ENCODE measurements at places on chromosomes 6 and 20.

GRCh38 chr6:96213784-96214183 is 198.0 kb downstream of the FUT9 start:
- no peak for DNase-seq

GRCh38 chr20:5072756-5073659 is 46.8 kb downstream of the PCNA start:
- no peak for DNase-seq

GRCh38 chr6:121593011-121593641 is 157.7 kb downstream of the GJA1 start:
- no peak for DNase-seq

DNA sequence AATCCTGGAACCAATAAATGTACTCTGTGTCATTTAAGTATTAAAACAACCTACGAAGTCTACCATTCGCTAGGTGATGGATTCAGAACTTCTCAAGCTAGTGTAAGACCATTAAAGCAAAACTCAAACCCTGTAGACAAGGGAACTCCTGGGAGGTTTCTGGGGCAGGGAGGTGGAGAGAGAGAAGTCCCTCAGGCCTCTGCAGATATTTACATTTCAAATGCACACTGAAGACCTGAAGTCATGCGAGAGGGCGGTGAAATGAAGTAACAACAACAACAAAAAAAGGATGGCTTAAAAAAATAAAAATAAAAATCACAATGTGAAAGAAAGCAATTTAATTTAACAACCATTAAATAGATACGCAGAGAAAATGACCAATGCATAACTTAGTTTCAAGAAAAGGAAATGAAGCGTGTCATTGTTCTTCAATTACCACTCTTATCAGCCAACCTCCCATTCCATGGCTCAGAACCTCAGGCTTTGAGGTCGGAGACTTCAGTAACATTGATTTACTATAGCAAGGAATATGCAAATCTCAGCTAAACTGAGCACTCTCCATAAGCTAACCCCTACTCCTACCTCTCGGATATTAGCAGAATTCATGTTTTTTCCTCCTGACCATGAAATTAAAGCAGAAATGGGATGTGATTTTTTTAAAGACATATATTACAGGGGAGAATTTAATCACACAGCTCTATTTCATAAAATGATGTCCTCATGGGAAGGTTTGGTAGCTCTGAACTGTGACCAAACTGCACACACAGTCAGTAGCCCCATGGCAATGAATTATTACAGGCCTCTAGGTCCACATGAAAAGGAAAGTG is 140.6 kb downstream of the KIF16B start:
- no peak for DNase-seq

GRCh38 chr6:21836772-21837425 is 243.3 kb downstream of the SOX4 start:
- no peak for DNase-seq

- no peak for DNase-seq
Observed at GRCh38 chr6:121932076-121932991, 467.1 kb upstream of the HSF2 start.

- DNase-seq = no peak
Observed at GRCh38 chr20:43386878-43387277, 70.8 kb upstream of the SRSF6 start.

DNA sequence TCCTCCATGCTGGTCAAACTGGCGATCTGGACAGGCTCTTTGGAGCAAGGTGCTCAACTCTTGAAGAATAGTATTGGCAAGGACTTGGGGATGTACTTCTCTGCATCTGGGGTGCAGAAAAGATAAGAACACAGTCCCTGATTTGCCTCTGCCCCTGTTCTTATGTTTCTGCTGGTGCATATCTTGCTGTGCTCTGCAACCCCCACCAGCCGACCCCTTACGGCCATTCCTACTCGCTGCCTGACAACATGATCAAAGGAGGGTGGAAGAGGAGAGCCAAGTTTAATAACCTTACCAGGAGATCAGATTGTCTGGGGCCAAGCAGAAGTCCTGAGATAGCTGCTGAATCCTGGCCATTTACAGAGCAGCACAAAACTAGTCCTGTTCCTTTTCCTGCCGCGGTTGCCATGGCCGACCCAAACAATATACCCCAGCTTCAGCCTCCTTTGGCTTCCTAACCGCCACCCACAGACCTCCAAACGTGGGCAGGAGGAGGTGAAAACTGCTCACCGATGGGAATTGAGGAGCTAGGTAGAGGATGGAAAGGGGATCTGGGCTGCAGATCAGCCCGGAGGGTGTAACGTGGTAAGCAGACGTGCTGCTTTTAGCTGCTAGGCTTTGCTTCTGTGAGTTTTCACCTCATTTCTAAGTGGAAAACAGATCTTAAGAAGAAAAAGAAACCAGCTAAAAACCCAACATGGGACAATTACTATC is 60.9 kb downstream of the ATXN1 start:
- DNase-seq = no peak

DNA sequence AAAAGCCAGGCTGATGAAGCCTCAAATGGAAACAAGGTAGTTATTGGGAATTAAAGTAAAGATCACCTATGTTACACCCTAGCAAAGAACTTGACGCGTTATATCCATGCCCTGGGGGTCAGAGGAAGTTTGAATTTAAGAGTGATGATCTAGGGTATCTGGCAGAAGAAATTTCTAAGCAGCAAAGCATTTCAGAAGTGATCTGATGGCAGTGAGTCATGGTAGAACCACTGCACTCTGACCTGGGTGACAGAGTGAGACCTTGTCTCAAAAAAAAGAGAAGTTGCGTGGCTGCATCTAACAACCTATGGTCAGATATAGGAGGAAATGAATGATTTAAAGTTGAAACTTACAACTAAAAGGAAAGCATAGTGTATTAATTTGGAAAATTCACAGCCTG is 45.2 kb downstream of the SCP2D1 start:
- no peak for DNase-seq

- no peak for DNase-seq
Observed at GRCh38 chr6:89853068-89853467, 23.4 kb downstream of the CASP8AP2 start.

GRCh38 chr20:20737158-20737557 is 24.7 kb upstream of the RALGAPA2 start:
- DNase-seq = no peak

- DNase-seq = no peak
Observed at GRCh38 chr6:73393278-73393677, 1.4 kb upstream of the DDX43 start.

DNA sequence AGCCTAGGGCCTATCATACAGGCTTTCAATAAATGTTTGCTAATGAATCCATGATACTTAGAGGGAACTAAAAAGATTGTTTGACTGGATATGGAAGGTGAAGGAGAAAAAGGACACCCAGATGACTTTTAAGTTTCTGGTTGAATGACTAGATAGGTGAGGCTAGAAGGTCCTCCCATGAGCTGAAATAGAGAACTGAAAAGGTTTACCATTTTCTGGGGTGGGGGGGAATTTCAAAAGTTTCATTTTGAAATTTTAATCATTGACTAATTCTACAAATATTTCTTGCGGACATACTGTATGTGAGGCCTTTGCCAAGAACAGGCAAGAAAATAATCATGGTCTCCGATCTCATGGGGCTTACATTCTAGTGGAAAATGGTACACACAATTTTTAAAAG is 17.9 kb upstream of the ZBTB2 start:
- no peak for DNase-seq

GRCh38 chr20:2983508-2983907 is 59.9 kb upstream of the GNRH2 start:
- no peak for DNase-seq

GRCh38 chr20:61559706-61560315 is 307.8 kb downstream of the CDH4 start:
- no peak for DNase-seq

GRCh38 chr20:43771503-43772190 is 44.8 kb upstream of the GTSF1L start:
- no peak for DNase-seq

DNA sequence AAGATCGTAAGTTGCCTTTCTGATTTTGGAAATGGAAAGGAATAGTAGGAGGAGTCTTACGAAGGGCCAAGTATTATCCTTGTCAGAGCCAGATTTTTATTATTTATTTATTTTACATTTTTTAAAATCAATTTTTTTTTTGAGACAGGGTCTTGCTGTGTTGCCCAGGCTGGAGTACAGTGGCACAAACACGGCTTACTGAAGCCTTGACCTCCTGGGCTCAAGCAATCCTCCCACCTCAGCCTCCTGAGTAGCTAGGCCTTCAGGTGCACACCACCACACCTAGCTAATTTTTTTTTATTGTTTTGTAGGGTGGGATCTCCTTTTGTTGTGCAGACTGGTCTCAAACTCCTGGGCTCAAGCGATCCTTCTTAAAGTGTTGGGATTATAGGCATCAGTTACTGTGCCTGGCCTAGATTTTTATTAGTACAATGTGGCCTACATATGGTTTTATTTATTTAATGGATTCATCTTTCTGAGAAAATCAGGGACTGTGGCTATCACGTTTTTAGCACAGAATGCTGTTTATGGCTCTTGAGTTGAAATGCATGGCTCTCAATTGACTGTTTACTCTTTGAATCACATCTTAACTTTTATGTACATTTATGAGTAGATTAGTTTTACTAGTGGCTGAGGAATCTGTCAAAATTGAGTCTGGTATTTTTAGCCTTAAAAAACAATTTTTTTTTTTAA is 16.7 kb downstream of the CDC5L start:
- DNase-seq = no peak

GRCh38 chr20:35891375-35891774 is 62.9 kb downstream of the SCAND1 start:
- no peak for DNase-seq

- no peak for DNase-seq
Observed at GRCh38 chr6:96836631-96837080, 621 bp downstream of the GPR63 start.

GRCh38 chr20:33833333-33833732 is 22.2 kb downstream of the CHMP4B start:
- DNase-seq = no peak

DNA sequence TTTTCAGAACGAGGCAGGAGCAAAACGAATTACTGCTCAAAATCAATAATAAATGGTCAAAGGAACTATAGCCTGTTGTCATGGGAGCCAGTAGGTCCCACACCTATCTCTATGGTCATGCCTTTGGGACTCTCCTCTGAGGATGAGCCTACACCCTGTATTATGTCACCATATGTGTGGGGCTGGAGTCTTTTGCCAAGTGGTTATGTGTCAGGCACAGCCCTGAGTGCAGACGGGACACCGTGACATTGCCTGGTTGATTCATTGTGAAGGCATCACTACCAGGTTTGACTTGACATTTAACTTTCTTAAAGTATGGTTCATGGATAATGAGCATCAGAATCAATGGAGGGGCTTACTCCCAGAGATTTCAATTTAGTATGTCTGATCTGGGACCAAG is 23.6 kb downstream of the BMP6 start:
- no peak for DNase-seq

- no peak for DNase-seq
Observed at GRCh38 chr20:21820688-21821087, 115.2 kb downstream of the PAX1 start.

GRCh38 chr6:95948324-95948723 is 67.5 kb upstream of the FUT9 start:
- DNase-seq = no peak

DNA sequence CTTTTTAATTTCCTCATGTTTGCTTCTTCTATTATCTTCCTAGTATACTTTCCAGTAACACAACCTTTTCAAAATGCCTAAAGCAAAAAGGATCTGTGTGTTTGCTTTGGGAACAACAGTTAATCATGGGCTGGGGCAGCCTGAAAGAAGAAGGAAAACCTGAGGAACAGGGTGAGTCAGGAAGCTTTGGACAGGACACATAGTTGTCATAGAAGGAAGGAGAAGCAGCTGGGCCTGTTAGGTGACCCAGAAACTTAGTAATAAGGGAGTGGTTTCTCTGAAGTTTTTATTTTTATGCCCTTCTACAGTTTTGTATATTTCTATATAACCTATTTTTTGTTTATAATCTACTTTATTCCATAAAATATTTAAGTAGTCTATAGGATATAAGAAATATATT is 61.4 kb downstream of the CD24 start:
- DNase-seq = no peak

DNA sequence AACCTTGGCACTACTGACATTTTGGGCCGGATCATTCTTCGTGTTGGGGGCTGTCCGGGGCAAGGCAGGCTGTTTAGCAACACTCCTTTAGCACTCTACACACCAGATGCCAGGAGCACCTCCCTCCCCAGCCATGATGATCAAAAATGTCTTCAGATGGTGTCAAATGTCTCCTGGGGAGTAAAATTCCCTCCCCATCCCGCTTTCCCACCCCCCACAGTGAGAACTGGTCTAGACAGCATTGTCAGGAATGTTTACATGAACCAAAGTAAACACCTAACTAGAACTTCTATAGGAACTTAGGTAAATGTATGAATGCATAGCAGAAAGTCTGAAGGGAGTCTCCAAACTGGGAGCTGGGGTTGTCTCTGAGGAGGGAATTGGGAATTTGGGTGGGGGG is 70.0 kb upstream of the TOP1 start:
- no peak for DNase-seq

GRCh38 chr6:152682141-152682540 is 15.6 kb upstream of the MYCT1 start:
- DNase-seq = no peak

- DNase-seq = no peak
Observed at GRCh38 chr6:119043265-119043664, 35.2 kb downstream of the FAM184A start.
